ENCODE measurements at places on chromosomes 13 and 19.

DNA sequence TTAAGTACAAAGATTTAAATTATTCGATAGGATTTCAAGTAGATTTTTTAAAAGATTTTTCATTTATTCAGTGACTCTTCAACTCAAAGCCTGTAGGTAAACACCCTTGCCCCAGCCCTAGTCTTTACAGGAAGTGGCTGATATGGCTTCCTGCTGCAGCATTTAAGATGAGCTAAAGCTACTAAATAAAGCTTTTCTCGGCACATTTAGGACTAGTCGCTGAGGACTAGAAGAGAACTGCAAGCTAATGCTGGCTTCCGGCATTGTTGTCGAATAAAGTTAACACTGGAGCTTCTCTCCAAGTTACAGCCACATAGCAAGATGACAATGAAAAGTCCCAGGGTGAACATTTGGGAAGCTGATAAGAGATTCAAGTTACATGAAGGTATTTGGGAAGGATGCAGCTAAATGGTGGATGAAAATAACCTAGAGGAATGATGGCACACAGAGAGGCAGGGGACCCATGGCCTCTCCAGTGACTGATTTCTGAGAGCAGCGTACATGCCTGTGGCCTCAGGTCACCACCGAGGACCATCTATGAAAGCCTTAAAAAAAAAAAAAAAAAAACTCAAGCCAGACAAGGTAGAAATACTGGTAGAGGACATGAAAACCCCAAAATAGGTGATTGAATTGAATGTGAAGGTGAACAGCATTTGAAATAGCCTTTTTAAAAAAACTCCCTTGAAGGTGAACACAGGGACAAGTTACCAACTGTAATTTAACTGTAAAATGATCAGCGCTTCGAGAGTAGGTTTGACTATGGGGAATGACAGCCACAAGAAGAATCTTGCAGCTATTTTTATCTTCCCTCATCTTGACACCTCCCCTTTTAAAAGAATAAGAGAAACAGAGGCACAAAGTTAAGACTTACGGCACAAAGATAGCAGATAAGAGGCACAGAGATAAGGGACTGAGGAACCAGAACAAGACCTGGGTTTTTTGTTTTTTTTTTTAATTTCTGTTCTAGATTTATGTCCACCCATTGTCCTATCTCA lies 155.4 kb downstream of the DCT start:
- DNase-seq, result no peak

- no peak for DNase-seq
Observed at GRCh38 chr19:43362745-43363144, 9.3 kb downstream of the CD177 start.

GRCh38 chr13:27130223-27130978 lies 41.2 kb downstream of the USP12 start:
- DNase-seq, result no peak

- DNase-seq, result no peak
Observed at GRCh38 chr13:100315522-100315921, 226.6 kb downstream of the PCCA start.

GRCh38 chr13:31192306-31192705 lies 7.5 kb upstream of the B3GLCT start:
- DNase-seq, result no peak

DNA sequence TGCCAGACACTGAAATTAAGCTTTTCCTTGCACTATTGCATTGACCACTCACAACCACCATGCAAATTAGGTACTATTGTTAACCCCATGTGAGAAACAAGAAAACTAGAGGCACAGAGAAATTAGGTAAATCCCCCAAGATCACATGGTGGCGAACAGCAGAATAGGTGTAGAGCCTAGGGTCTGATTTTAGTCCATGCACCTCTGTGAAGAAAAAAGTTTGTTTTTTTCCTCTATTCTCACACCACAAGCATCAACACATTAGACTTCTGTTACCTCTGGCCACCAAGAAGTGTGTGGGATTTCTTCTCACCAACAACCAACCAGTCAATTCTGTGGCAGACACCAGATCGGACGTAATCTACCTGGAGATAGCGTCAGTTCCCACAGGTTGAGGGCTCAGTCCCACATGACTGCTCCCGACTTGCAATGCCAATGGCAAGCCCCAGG lies 391.9 kb downstream of the COG6 start:
- DNase-seq, result no peak

GRCh38 chr13:113184568-113185440 lies 23.7 kb downstream of the PCID2 start:
- DNase-seq, result no peak

DNA sequence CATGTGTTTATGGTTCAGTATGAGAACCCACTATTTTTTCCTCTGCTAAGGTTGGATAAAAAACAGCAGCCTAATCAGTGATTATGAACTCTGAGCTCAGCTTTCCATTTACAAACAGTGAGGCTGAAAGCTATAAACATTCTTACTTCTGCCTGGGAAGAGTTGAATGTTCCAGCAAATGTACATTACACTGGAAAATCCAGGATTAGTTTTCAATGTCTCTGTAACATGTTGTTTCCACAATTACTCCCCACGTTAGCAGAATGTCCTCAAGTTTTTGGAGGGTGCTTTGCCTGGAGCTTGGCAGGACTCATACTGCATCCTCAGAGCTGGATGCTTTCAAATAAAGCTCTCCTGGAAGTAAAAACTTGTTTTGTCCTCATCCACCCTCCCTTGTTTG lies 150.4 kb downstream of the POSTN start:
- no peak for DNase-seq

GRCh38 chr19:17076543-17076991 lies 990 bp downstream of the MYO9B start:
- DNase-seq, result peak; percentile 27

DNA sequence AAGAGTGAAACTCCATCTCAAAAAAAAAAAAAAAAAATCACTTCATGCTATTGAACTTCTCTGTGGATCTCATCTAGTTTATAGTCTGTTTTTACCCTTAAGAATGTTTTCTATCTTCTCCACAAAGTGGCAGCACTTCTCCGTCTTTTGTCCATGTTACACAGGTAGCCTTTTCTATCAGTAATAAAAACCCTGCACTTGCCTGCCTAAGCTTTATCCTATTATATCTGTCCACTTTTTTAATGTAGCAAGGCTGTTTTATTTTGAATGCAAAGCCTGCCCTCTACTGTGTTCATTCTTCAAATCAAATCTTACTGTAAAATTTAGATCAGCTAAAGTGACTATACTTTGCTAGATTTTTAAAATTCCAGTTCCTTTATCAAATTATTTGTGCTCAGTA lies 124.0 kb downstream of the STOML3 start:
- DNase-seq, result no peak

GRCh38 chr13:46317120-46317519 lies 69.9 kb downstream of the RUBCNL start:
- DNase-seq, result no peak

DNA sequence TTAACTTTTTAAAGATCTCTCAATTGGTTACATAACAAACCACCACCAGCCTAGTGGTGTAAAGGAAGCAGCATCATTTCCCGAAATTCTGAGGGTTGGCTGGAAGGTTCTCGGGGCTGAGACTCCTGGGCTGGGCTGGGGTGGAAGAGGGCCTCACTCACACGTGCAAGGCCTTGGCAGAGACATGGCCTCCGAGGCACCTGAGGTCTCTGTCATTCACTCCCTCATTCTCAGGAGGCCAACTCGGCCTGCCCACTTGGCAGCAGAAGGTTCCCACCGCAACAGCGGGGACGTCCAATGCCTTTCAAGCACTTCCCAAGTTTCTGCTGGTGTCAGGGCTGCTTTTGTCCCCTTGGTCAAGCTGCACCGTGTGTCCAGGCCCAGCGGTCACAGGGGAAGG lies 18.6 kb upstream of the RASA3 start:
- peak; percentile 51 for DNase-seq

GRCh38 chr19:632579-633067 lies 714 bp downstream of the POLRMT start:
- DNase-seq, result peak; percentile 67

DNA sequence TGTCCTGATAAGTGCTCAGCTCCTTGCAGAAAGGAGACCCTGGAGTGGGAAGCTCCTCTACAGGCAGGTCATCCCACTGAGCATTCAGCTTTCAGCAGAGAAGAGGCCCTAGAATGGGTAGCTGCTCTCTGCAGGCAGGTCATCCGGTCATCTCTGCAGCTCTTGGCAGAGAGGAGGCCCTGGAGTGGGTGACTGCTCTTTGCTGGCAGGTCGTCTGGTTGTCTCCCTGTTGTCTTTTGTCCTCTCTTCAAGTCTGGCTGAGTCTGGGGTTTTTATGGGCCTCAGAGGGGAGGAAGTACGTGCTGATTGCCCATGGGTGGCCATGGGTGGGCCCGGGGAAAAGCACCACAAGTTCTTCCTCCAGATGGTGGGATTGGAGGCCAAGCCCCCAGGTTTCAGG lies 250.3 kb upstream of the EDNRB start:
- DNase-seq, result no peak

- DNase-seq, result no peak
Observed at GRCh38 chr19:46448601-46449000, 19.9 kb upstream of the PNMA8C start.

DNA sequence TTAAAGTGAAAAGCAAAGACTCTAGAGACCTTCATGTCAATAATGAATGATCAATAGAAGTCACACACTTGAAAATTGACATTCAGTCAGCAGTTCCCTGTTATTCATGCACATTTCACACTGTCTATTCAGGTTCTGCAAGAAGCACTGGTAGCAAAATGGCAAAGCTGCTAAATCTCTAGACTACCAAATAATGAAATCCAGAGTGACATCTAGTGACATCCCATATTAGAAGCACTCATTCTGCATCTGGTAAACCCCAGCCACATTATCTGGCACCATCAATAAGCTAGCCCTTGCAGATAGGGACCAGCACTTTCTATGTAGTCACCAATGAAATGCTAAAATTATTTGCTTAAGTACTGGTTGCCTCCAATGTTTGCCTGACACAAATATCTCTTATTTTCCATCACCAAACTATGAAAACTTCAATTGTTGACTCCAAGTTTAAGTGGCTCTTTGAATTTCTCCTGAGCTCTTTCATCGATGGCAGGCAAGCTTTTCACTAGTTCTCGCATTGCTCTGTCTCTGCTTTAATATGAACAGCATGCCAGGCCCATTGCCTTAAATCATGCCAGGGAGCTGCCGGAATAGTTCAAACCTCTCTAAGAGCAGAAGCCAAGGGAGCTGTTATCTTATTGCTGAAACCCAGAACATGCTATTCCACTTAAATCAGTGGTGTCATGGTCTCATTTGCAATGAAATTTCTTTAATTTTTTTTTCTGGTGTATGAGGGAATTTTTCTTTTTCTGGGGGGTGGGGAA lies 409.9 kb downstream of the MZT1 start:
- no peak for DNase-seq

- no peak for DNase-seq
Observed at GRCh38 chr19:33344573-33344925, 29.0 kb upstream of the CEBPG start.

DNA sequence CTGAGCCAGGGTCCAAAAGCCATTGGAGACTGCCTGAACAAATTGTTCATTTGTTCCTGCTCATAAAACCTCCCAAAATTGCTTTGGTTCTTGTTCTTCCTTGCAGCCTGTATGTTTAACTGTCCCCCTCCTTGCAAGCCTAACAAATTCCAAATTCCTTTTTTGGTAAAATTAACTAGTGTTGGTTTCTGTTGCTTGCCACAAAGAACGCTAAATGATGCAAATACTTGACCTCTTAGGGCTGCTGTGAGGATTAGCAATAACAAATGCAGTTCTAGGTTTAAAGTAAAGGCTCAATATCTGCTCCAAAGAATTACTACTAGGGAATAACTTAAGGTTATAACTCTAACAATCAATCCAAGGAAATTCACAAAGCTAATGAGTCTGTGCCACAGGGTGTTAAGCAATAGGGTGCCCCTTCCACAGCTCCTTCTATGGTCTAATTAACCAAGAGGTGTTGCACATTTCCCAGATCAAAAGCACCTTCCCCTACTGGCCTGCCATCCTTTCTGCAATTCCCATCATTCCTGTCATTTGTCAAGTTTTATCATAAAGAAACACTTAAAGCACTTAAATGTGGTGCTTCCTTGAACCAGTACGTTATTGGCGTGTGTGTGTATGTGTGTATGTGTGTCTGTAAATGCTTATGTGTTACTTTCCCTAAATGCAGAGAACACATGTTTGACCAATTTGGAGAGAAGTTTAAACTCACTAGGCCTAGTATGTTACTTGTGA lies 110.2 kb downstream of the RAP2A start:
- no peak for DNase-seq

DNA sequence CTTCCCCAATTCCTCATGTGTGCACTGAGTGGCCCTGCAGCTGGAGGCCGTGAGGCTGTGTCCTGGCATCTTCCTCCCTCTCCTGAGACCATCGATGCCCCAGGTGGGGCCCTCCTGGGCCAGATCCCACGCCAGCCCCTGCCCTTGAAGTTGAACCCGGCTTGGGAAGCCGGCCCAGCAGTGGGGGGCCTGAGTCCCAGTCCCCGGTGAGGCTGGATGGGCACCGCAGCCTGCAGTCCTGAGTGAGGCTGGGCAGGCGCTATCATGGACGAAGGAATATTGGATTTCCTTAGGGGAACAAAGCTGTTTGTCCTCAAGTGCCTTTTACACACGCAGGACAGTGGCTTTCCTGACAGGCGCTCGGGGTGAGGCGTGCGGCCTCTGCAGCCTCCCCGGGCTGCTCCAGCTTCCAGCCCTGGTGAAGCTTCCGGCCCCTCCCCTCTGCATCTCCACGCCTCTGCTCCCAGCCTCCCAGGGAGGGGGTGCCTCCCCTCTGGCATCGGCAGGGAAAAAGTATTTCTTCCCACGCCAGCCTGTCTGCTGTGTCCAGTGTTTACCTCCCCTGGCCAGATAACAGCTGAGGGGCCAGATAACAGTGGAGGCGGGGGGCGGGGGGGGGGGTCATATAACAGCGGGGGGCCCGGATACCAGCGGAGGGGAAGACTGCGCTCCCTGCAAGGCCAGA lies 159.5 kb downstream of the KDM4B start:
- DNase-seq, result no peak

DNA sequence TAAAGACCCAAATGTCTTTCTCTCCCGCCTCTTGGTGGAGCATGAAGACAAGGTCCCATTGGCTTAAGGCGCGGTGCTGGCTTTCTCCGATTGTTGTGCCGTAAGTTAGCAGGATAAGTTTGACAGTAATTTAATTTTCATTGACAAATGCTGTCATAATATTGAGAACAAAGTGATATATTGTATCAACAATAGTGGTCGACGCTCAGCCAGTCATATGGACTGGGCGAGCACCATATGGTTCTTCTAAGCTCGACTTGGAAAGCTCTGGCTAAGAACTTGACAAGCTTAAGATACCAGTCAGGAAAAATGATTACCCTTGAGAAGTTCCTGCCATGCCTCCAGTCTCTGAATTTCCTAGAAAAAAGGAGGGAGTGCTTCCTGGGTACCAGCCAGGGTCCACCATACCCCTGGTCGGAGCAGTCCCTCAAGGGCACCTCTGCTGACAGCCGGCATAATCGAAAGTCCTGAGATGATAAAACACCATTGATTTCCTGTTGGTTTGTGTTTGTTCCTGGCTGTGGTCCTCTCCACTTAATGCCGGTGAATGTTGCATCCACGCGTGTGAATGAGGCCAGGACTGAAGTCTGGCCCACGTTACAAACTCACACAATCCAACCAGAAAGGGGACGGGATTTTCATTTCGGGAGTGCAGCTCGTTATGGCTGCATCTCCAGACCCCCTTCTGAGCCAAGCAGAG lies 262.1 kb downstream of the ZNF536 start:
- DNase-seq, result no peak

Measured in naive thymus-derived CD4-positive, alpha-beta T cell (primary cell).